ENCODE measurements at places on chromosomes 12 and 14. TPM values are rescaled to one million over a fixed set of nuclear protein-coding genes. Genes with fewer than 3 reads are reported as not detected.
A peak's percentile ranks its signal among the peaks of the same experiment; 100 is the strongest.

The POTEM gene
- not detected for total RNA-seq

The NPFF gene
- total RNA-seq: not detected

The INHBE gene
- total RNA-seq: 1.2 TPM

- peak overlapping the region; percentile 94 for H3K27ac ChIP-seq
- H3K4me1 ChIP-seq: peaks cover 11% of the 10 kb centered on the region
- no peaks in the 10 kb centered on the region for H3K27me3 ChIP-seq
These were observed 323.7 kb upstream of the OR4E1 start for GRCh38 chr14:21997300-21997699.

GRCh38 chr12:92908108-92908507, 21.0 kb downstream of the EEA1 start:
- no peaks in the 10 kb centered on the region for H3K27me3 ChIP-seq
- no peak for DNase-seq
- H3K27ac ChIP-seq: no peak overlapping the region
- H3K4me3 ChIP-seq: no peak overlapping the region

- peaks cover 20% of the 10 kb centered on the region for H3K27me3 ChIP-seq
- DNase-seq: peak; percentile 85
- peak overlapping the region; percentile 52 for H3K27ac ChIP-seq
- peak overlapping the region; percentile 66 for H3K4me3 ChIP-seq
- no peaks in the 10 kb centered on the region for H3K36me3 ChIP-seq
- H3K4me1 ChIP-seq: peaks cover 13% of the 10 kb centered on the region
These were observed 190.8 kb upstream of the PRMT8 start for GRCh38 chr12:3299929-3300832.

DNA sequence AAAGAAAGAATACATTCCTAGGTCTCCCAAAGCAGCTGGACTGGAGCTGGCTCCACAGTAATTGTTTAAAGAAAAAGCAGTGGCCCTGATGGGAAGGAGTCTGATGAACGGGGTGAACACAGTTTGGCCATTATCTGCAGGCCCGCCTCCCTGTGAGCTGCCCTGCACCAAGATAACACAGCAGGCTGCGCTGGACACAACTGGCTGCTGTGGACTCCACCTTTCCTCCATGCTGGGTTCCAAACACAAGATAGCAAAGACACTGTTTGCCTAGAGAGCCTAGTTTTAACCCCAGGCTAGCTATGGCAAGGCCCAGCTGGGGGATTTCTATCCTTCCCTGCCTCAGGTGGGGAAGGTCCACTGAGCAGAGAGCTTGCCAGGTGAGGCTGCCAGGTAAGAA, 34.6 kb downstream of the ZFP36L1 start:
- no peak for DNase-seq
- no peaks in the 10 kb centered on the region for H3K27me3 ChIP-seq
- peaks cover 14% of the 10 kb centered on the region for H3K4me1 ChIP-seq
- H3K36me3 ChIP-seq: no peaks in the 10 kb centered on the region

The RPS6KA5 gene
- total RNA-seq: 13.1 TPM

- peak overlapping the region; percentile 95 for H3K27ac ChIP-seq
- DNase-seq: no peak
- peaks cover 27% of the 10 kb centered on the region for H3K4me1 ChIP-seq
- H3K27me3 ChIP-seq: no peaks in the 10 kb centered on the region
These were observed 39.7 kb downstream of the PSMA6 start for GRCh38 chr14:35331605-35332516.

The KMT2D gene
- 47.5 TPM for total RNA-seq

The LIN7A gene
- total RNA-seq: not detected

GRCh38 chr14:63393012-63393411, 74.3 kb upstream of the GPHB5 start:
- H3K27me3 ChIP-seq: no peaks in the 10 kb centered on the region
- no peak for DNase-seq

GRCh38 chr12:29152223-29152868, 3.3 kb downstream of the FAR2 start:
- H3K4me1 ChIP-seq: peaks cover 7% of the 10 kb centered on the region
- H3K4me3 ChIP-seq: no peak overlapping the region
- no peaks in the 10 kb centered on the region for H3K36me3 ChIP-seq
- no peak for DNase-seq
- no peak overlapping the region for H3K27ac ChIP-seq

GRCh38 chr14:100523131-100523842, 63.9 kb downstream of the BEGAIN start:
- no peak overlapping the region for H3K4me3 ChIP-seq
- H3K36me3 ChIP-seq: no peaks in the 10 kb centered on the region
- H3K27ac ChIP-seq: no peak overlapping the region
- H3K4me1 ChIP-seq: no peaks in the 10 kb centered on the region
- no peaks in the 10 kb centered on the region for H3K27me3 ChIP-seq

- no peaks in the 10 kb centered on the region for H3K27me3 ChIP-seq
- H3K4me1 ChIP-seq: peaks cover 18% of the 10 kb centered on the region
- H3K27ac ChIP-seq: no peak overlapping the region
- no peak overlapping the region for H3K4me3 ChIP-seq
These were observed 146.5 kb downstream of the SAMD4A start for GRCh38 chr14:54713379-54713778.

The NFATC4 gene
- 1.1 TPM for total RNA-seq

The RPAP3 gene
- 58.7 TPM for total RNA-seq

GRCh38 chr12:953776-954175, 4.3 kb upstream of the RAD52 start:
- H3K4me3 ChIP-seq: no peak overlapping the region
- DNase-seq: no peak
- peaks cover 8% of the 10 kb centered on the region for H3K36me3 ChIP-seq
- H3K27me3 ChIP-seq: peaks cover 3% of the 10 kb centered on the region
- H3K27ac ChIP-seq: no peak overlapping the region
- no peaks in the 10 kb centered on the region for H3K4me1 ChIP-seq

DNA sequence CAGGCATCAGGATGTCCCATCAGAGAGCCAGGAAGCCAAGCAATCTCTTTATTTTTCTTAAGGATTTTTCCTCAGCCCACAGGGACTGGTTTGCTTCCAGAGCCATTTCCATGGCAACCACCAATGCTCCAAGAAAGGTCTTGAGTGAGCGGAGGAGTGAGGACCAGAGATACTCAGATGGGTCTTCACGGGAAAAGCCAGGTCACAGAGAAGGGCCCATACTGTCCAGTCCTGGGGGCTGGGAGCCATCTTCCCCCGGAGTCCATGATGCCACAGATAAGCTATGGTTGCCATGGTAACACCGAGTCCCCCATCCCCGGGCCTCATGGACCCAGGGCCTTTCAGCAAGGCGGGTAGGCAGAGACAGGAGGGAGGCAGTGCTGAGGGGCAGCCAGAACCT, 28.6 kb downstream of the CMKLR1 start:
- no peak for DNase-seq
- no peak overlapping the region for H3K27ac ChIP-seq
- no peak overlapping the region for H3K4me3 ChIP-seq
- H3K27me3 ChIP-seq: peaks cover 9% of the 10 kb centered on the region
- peaks cover 10% of the 10 kb centered on the region for H3K4me1 ChIP-seq

DNA sequence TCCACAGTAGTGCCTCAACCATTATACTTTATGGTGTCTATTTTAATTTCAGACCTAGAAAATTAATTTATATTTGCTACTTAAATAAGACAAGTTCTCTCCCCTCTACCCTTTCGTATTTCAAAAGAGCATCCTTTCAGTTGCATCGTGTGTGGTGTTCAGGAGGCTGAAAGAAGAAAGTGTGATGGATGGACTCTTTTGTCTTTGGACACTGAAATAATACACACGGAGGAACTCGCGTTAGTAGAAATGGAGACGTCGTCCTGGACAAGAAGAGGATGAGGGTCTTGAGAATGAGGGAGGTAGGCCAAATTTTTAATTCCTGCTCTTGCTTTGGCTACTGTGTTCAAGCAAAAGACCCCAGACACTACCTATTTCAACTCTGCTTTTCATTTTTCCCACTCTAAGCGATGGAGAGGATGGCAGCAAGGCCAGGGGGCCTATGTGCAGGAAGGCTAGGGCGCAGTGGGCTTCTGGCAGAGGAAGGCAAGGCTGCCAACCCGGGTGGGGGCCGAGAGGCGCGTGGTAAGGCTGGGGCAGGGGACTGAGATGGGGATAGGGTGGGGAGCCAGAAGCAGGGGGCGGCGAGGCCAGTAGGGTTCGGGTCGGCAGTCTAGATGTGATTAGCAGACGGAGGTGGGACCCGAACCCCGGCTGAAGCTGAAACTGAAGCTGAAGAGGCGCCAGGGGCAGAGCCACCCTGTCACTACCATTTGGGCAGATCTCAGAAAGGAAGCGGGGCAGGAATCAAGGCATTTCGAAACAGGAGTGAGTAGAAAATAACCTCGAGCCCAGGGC, 722 bp downstream of the TMED8 start:
- H3K27me3 ChIP-seq: no peaks in the 10 kb centered on the region
- no peak for DNase-seq
- peak overlapping the region; percentile 92 for H3K27ac ChIP-seq
- peaks cover 34% of the 10 kb centered on the region for H3K36me3 ChIP-seq

- H3K27me3 ChIP-seq: no peaks in the 10 kb centered on the region
- no peak overlapping the region for H3K27ac ChIP-seq
- peaks cover 2% of the 10 kb centered on the region for H3K4me1 ChIP-seq
- H3K4me3 ChIP-seq: no peak overlapping the region
- peaks cover 8% of the 10 kb centered on the region for H3K36me3 ChIP-seq
- DNase-seq: no peak
These were observed 242.1 kb upstream of the FOXN3 start for GRCh38 chr14:89658977-89659670.

DNA sequence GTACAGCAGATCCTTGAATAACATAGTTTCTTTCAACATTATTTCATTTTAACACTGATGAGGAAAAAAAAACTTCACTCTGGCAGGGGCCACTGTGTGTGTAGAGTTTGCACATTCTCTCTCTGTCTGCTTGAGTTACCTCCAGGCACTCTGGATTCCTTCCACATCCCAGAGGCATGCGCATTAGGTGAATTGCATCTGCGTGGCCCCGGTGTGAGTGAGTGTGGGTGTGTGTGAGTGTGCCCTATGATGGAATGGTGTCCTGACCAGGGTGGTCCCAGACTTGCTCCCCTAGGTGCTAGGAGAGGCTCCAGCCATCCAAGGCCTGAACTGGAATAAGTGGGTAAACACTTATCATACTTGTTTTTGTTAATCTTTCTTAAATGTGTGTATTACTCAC, 90.6 kb upstream of the LRIG3 start:
- H3K36me3 ChIP-seq: no peaks in the 10 kb centered on the region
- H3K27me3 ChIP-seq: no peaks in the 10 kb centered on the region
- no peak overlapping the region for H3K27ac ChIP-seq
- H3K4me1 ChIP-seq: no peaks in the 10 kb centered on the region
- H3K4me3 ChIP-seq: no peak overlapping the region

DNA sequence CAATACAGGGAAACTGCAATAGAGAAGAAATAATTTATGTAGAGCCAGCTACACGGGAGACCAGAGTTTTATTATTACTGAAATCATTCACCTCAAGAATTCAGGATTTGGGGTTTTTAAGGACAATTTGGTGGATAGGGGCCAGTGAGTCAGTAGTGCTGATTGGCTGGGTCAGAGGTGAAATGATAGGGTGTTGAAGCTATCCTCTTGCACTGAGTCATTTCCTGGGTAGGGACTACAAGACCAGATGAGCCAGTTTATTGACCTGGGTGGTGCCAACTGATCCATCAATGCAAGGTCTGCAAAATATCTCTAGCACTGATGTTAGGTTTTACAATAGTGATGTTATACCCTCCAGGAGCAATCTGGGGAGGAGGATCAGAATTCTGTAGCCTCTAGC, 486.3 kb downstream of the LRIG3 start:
- no peaks in the 10 kb centered on the region for H3K36me3 ChIP-seq
- DNase-seq: no peak
- H3K27me3 ChIP-seq: peaks cover 5% of the 10 kb centered on the region
- H3K27ac ChIP-seq: no peak overlapping the region

GRCh38 chr12:106759526-106760183, 14.8 kb upstream of the RIC8B start:
- H3K27ac ChIP-seq: peak overlapping the region; percentile 66
- H3K36me3 ChIP-seq: no peaks in the 10 kb centered on the region
- H3K4me1 ChIP-seq: peaks cover 18% of the 10 kb centered on the region
- DNase-seq: no peak
- H3K27me3 ChIP-seq: no peaks in the 10 kb centered on the region
- H3K4me3 ChIP-seq: peak overlapping the region; percentile 45

DNA sequence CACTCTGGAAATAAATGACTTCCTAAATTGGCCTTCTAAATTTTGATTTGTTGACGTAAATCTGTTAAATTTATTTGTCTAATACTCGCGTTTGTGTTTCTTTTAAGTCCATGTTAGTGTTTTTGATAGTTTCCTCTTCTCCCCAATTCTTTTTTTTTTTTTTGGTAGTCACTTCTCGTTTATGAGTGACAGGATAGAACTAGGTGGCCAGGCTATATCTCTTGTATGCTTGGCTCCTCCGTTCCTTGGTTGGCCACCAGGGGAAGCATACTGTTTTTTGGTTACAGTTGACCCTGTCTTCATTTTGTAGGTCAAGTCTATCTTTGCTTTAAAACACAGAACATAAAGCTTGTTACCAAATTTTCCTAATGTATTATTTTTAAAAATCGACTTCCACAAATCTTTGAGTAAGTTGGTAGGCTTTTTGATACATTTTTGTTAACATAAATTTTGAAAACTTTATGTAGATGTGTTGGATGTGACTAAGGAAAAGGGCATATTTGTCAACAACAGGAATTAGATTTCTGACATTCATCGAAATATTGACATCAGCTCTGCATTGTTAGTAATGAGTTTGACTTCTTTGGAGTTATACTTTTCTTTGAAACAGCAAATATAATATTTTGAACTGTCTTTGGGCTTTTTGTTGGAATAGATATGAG, 2.2 kb downstream of the RCOR1 start:
- DNase-seq: peak; percentile 65
- H3K4me1 ChIP-seq: peaks cover 40% of the 10 kb centered on the region
- H3K4me3 ChIP-seq: peak overlapping the region; percentile 84
- peaks cover 12% of the 10 kb centered on the region for H3K36me3 ChIP-seq
- peak overlapping the region; percentile 52 for H3K27ac ChIP-seq

- DNase-seq: no peak
- no peaks in the 10 kb centered on the region for H3K36me3 ChIP-seq
- H3K27me3 ChIP-seq: no peaks in the 10 kb centered on the region
- H3K4me3 ChIP-seq: no peak overlapping the region
- H3K4me1 ChIP-seq: peaks cover 21% of the 10 kb centered on the region
- H3K27ac ChIP-seq: no peak overlapping the region
These were observed 149.9 kb upstream of the RASSF8 start for GRCh38 chr12:25808604-25809003.

The ABCC9 gene
- total RNA-seq: not detected

GRCh38 chr14:60656686-60657455, 7.6 kb upstream of the SIX1 start:
- H3K4me1 ChIP-seq: peaks cover 44% of the 10 kb centered on the region
- DNase-seq: peak; percentile 46
- no peak overlapping the region for H3K27ac ChIP-seq
- H3K27me3 ChIP-seq: peaks cover 100% of the 10 kb centered on the region
- H3K36me3 ChIP-seq: no peaks in the 10 kb centered on the region
- peak overlapping the region; percentile 69 for H3K4me3 ChIP-seq

The FAM186B gene
- total RNA-seq: 0.14 TPM

- no peaks in the 10 kb centered on the region for H3K4me1 ChIP-seq
- H3K27me3 ChIP-seq: peaks cover 3% of the 10 kb centered on the region
- H3K4me3 ChIP-seq: no peak overlapping the region
- DNase-seq: no peak
These were observed 49.9 kb upstream of the CCDC91 start for GRCh38 chr12:28140404-28140803.

The CCDC38 gene
- 0.16 TPM for total RNA-seq
